ENCODE measurements at places on chromosomes 16 and 17. TPM values are rescaled to one million over a fixed set of nuclear protein-coding genes. Genes with fewer than 3 reads are reported as not detected.

Gene HIGD1B
- 10.0 TPM for polyA plus RNA-seq

DNA sequence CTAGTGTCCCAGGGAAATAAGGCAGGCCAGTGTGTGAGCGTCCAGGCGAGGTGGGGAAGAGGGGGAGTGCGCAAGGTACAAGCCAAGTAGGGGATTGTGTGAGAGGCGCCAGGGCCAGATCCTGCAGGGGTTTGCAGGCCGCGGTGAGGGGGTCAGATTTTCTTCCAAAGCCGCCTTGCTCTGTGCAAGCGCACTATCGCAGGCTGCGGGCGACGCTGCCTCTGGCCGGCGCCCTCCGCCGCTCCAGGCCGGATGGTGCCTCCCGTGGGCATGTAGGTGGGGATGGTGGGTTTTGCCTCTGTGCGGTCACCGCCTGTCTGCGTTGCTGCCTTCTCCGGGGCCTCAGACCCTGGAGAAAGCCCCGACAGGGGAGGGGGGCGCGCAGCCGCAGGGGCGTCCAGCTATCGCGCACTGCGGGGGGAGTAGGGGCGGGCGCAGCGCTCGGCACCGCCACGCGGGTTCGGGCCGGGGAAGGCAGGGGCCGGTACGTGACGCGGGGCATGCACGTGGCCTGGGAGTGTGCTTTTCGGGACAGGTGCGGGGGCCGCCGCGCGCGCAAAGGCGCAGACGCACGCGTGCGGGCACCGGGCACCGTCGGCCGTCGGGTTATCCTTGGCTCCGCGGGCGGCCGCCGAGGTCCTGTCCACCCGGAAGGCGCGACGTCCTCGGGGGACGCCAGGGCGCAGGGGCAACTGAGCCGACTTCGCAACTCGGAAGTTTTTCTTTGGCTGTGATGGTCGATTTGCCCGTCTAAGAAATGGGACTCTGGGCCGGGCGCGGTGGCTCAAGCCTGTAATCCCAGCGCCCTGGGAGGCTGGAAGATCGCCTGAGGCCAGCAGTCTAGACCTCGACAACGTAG is 1.1 kb upstream of the HAPSTR1 start:
- peak; percentile 57 for DNase-seq

Gene TEX2
- polyA plus RNA-seq, result 57.1 TPM

DNA sequence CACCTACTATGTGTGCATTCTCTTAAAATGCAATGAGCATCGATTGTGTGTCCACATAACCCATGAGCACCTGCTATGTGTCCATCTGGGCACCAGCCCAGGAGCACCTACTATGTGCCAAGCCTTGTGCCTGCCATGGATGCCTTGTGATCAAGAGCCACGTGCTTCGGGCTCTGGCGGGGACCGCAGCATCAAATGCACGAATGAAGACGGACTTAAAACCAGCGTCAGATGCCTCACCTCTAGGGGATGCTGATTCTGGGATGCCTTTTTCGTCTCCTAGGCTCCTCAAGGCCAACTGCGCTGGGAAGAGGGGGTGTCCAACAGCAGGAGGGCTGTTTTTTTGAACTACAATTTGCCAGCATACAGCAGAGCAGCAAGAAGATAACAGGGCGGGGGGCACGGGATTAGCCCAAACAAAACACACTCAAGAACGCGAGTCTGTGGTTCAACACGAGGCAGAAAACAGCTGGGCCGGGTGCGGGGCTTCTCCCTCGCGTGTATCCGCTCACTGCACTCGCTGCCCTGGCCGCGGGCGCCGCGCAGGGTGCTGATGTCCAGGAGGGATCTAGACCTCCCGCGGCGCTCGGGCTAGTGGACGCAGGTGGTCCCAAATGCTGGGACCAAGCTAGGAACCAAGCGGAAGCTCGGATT is 1.2 kb upstream of the GLIS2 start:
- peak; percentile 61 for DNase-seq

DNA sequence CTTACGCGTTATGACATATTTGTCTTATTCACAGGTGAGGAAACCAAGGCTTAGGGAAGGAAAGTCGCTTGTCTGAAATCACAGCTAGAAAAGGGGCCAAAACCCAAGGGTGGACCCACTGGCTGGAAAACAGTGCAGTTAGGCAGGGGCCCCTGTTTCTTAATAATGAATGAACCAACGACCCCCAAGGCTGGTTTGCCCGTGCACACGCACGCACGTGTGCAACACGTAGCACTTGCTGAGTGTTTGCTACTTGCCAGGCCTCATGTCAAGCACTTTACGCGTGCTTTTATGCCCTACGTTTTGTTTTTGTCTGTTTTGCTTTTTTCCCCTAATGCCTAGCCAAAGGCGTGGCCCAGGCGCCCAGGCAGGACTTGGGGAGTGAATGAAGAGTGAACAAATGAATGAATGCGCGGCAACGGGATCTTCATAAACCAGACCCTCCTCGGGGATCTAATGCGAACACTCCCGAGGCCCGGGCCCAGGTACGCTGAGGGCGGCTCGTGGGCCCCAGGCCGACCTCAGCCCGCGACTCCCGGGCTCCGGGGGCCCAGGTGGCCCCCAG is 571 bp upstream of the USP10 start:
- DNase-seq, result no peak

- DNase-seq, result no peak
Measured at GRCh38 chr17:70947636-70948565, 778.6 kb downstream of the KCNJ2 start.

- no peak for DNase-seq
Measured at GRCh38 chr16:19843371-19843770, 41.3 kb downstream of the GPRC5B start.

GRCh38 chr17:80559825-80560251 is 15.2 kb downstream of the RPTOR start:
- DNase-seq, result no peak

- peak; percentile 44 for DNase-seq
Measured at GRCh38 chr17:17935321-17936271, 36.6 kb downstream of the TOM1L2 start.

- DNase-seq, result no peak
Measured at GRCh38 chr16:9262941-9263715, 171.7 kb downstream of the HAPSTR1 start.

Gene COG1
- 28.9 TPM for polyA plus RNA-seq

Gene HOXB1
- not detected for polyA plus RNA-seq

Gene CMTR2
- polyA plus RNA-seq, result 9.1 TPM

Gene CHAD
- polyA plus RNA-seq, result 0.42 TPM

- DNase-seq, result no peak
Measured at GRCh38 chr16:59021751-59022150, 287.6 kb upstream of the GOT2 start.

GRCh38 chr16:80968386-80969113 is 38.1 kb downstream of the CMC2 start:
- DNase-seq, result no peak

GRCh38 chr17:57379895-57380434 is 123.6 kb downstream of the MSI2 start:
- DNase-seq, result no peak

DNA sequence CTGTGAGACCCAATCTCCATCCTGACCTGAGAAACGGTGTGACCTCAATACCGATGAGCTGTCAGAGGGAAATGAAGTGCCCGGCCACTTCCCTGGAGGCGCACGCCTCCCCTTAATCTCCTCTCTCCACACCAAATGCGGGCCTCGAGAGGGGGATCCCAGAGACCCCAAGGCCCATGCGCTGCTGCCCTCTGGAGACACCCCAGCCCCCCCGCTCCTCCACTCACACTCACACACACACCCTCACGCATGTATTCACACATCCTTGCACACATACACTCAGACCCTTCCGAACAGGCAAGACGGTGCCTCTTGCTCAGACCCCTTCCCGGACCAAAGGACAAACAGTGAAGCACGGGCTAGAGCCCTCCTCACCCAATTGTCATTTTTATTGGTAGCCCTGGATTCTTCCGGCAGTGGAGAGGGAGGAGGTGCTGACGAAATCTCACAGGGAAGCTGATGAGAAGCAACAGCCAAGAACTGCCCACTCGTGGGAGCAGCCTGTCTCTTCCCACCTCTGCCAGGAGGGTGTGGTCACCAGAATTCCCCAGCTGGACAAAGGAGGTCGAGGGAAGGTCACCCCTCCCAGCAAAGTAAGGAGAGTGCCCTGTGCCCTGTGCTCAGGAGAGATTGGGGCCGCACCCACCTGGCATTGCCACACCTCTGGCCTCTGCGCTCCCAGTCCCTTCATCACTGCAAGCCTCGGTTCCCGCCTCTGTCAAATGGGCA is 136.0 kb upstream of the TNRC6C start:
- DNase-seq, result peak; percentile 74

DNA sequence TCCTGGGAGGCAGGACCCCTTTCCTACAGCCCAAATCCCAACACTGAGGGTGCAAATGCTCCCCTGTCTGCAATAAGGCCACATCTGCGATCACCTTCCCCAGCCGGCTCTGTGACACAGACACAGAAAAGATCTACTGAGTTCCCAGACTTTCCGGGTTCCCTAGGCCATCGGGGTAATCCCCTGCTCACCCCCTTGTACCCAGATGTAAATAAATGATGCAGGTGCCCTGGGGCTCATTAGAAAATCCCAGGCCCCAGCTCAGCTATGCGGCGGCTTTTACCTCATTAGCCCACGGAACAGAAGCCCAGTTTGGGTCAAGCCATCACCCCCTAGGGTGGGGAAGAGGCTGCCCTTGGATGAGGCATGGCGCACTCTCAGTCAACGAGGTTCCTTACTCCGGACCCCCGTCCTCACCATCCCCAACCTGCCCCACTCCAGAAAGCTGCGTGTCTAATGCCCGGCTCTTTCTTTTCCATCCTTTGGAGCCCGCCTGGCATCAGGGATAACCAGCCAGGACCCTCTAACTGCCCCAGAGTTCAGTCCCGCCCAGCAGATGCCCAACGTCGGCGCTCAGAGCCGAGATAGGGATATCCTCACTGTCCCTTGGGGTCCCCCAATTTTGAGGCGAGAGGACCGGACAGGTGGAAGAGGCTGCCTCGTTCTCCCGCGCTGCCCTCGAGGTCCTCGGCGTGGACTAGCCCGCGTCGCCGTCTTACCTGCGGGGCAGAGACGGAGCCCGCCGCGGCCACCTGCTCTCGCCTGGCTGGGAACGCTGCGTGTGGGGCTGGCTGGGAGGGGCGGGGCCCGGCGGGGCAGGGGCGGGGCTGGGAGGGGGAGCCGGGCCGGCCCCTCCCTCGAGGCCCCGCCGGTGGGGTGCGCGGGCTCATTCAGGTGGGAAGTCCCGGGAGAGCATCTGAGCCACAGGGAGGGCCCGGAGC is at the start of gene ZNF385C:
TSS of gene ZNF385C (minus strand) at position 783 of the 941 bp plus-strand sequence. CDS start 35,417 bp downstream, outside the sequence.
- DNase-seq, result no peak

Gene TAT
- polyA plus RNA-seq, result not detected

GRCh38 chr17:34024806-34025551 is 230.1 kb upstream of the CCL2 start:
- no peak for DNase-seq

DNA sequence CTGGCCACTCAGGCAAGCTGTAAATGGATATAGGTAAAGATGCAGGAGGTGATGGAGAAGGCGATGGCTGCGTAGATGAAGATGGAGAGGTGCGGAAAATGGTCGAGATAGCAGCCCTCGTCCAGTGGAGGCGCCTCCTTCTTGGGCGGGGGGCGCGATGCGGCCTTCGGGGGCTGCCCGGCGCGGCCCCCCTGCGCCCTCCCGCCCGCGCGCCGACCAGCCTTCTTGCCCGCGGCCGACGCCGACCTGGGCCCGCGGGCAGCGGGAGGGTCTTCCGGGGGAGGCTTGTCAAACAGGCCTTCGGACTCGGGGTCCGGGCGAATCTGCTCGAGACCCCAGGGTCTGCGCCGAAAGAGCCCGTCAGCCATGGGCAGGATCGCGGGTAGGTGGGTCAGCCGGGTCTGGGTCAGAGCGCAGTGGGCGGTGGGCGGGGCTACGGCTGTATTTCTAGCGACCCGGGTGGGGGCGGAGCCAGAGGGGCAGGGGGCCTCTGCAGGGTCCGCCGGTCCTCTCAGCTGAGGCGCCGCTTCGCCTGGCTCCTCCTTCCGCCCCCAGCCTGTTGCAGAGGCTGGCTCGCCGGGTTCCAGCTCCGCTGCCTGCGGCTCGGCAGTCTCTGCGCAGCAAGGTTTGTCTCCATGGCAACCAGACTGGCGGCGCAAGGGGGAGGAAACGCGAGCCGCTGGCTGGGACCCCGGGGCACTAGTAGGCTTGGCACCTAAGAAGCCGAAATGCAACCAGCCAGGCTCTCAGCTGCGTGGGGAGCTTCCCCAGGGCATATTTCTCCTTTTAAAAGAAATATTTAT is 14.4 kb downstream of the MIS12 start:
- peak; percentile 76 for DNase-seq

Gene PLD6
- polyA plus RNA-seq, result 1.3 TPM

GRCh38 chr17:3557768-3558583 is at the start of gene TRPV3:
Gene TRPV3 (minus strand): TSS chr17:3557812. CDS start chr17:3554850, 2,962 bp downstream.
- peak; percentile 36 for DNase-seq

DNA sequence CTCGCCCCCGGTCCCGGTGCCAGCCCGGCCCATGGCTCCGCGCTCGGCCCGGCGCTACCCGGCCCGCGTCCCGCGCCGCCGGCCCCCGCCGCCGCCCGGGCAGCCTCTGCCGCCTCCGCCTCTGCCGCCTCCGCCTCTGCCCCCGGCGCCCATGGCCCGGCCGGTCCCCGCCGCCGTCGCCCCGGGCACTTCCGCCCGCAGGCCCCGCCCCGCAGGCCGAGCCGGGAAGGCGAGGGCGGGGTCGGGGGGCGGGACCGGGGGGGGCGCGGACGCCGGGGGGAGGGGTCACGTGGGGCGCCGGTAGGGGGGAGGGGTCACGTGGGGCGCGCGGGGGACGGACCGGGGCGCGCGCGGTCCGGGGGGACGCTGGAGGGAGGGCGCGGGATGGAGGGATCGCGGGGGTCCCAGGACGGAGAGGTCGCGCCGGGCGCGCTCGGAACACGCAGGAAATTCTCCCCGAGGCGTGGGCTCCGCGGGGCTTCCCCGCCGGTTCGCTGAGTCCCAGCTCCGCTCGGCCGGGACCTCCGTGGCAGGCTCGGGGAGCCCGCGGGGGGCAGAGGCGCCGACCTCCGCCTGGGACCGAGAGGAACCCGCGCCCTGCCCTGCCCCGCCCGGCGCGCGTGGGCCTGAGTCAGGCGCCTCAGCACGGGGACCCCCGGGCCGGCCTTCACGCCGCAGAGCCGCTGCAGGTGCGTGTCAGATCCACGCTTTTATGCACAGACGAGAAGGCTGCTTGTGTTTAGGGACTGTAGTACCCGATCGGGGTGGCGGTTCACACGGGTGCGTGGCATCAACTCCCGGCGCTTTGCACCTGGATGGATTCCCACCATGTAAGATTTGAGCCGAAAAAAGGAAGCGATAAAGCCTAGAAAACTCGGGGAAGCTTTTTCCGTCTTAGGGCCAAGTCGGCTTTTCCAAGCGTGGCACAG is at the start of gene PGAP6:
TSS of gene PGAP6 (minus strand) at position 190 of the 929 bp plus-strand sequence. CDS start at position 33, 157 bp downstream.
- DNase-seq, result peak; percentile 75

- DNase-seq, result no peak
Measured at GRCh38 chr17:16383216-16383615, 2.3 kb downstream of the UBB start.
